ENCODE measurements at places on chromosomes 2 and 18.

DNA sequence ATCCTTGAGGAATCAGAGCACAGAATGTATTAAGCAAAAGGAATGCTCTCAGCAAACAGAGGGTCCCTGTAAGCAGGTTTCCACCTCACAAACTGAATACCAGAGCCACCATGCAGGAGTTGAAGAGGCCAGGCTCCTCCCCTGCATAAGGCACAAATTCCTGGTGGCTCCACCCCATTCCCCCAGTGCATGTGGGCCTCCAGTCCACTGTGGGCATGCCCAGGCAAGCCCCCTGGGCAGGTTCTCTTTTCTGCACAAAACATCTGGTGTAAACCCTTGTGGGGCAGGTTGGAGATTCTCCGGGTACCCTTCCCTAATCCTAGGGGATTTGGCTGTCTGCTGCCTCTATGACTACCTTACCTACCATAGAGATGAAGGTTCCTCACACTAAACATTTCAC is 166.5 kb downstream of the PTPRM start:
- no peaks in the 10 kb centered on the region for H3K27me3 ChIP-seq
- no peak overlapping the region for H3K27ac ChIP-seq
- no peaks in the 10 kb centered on the region for H3K4me1 ChIP-seq
- H3K4me3 ChIP-seq: no peak overlapping the region

GRCh38 chr2:182715121-182715891 is 751 bp upstream of the DNAJC10 start:
- peak overlapping the region; percentile 99 for H3K4me3 ChIP-seq
- H3K27me3 ChIP-seq: no peaks in the 10 kb centered on the region
- peaks cover 36% of the 10 kb centered on the region for H3K4me1 ChIP-seq
- peaks cover 5% of the 10 kb centered on the region for H3K36me3 ChIP-seq

GRCh38 chr2:567865-568638 is 109.2 kb downstream of the TMEM18 start:
- H3K4me1 ChIP-seq: peaks cover 7% of the 10 kb centered on the region
- H3K36me3 ChIP-seq: no peaks in the 10 kb centered on the region
- peak overlapping the region; percentile 55 for H3K27ac ChIP-seq
- H3K27me3 ChIP-seq: peaks cover 89% of the 10 kb centered on the region
- peak overlapping the region; percentile 49 for H3K4me3 ChIP-seq
- no peak for DNase-seq

DNA sequence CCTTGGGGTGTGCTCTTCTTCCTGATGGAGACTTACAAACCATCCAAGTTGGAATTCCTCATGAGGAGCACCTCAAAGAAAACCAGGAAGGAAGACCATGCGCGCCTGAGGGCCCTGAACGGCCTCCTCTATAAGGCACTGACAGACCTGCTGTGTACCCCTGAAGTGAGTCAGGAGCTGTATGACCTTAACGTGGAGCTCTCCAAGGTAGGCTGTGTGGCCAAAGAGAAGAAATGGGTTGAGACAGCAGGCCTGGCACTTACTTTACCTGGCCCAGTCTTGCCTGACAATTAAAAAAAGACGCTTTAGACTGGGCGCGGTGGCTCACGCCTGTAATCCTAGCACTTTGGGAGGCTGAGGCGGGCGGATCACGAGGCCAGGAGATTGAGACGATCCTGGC is 3.1 kb downstream of the RBFA start:
- DNase-seq: no peak
- H3K4me1 ChIP-seq: peaks cover 9% of the 10 kb centered on the region
- no peaks in the 10 kb centered on the region for H3K27me3 ChIP-seq
- H3K27ac ChIP-seq: no peak overlapping the region

- H3K4me1 ChIP-seq: peaks cover 6% of the 10 kb centered on the region
- no peak overlapping the region for H3K4me3 ChIP-seq
- DNase-seq: no peak
- H3K27ac ChIP-seq: no peak overlapping the region
Observed at GRCh38 chr2:96489663-96490062, 15.5 kb downstream of the NEURL3 start.

- H3K4me1 ChIP-seq: peaks cover 14% of the 10 kb centered on the region
- no peak overlapping the region for H3K27ac ChIP-seq
- H3K36me3 ChIP-seq: no peaks in the 10 kb centered on the region
Observed at GRCh38 chr18:45066210-45066609, 385.5 kb downstream of the SETBP1 start.

- no peaks in the 10 kb centered on the region for H3K4me1 ChIP-seq
- no peaks in the 10 kb centered on the region for H3K27me3 ChIP-seq
- no peaks in the 10 kb centered on the region for H3K36me3 ChIP-seq
Observed at GRCh38 chr2:8720741-8721140, 38.9 kb downstream of the ID2 start.

DNA sequence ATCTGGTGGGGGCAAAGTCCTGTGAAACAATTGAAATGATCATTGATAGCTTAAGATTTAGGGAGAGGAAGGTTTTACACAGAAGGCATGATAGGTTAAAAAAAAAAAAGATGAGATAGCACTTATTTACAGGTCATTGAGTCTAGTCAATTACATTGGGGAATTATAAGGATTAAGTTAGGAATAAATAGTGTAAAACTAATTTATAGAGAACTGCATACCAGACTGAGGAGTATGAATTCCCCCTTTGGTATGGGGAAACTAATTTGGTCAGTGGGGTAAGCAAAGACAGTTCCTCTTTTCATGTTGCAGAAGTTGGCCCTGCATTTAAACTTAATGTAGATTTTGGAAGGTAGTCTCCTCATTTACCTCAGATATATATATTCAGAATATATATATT is 10.8 kb downstream of the GLS start:
- no peaks in the 10 kb centered on the region for H3K36me3 ChIP-seq
- peaks cover 63% of the 10 kb centered on the region for H3K4me1 ChIP-seq
- H3K27ac ChIP-seq: no peak overlapping the region
- no peak for DNase-seq
- no peaks in the 10 kb centered on the region for H3K27me3 ChIP-seq

GRCh38 chr2:228105526-228106250 is 75.8 kb downstream of the SPHKAP start:
- no peaks in the 10 kb centered on the region for H3K36me3 ChIP-seq
- DNase-seq: no peak
- no peak overlapping the region for H3K27ac ChIP-seq
- H3K27me3 ChIP-seq: no peaks in the 10 kb centered on the region
- H3K4me3 ChIP-seq: no peak overlapping the region

- no peak overlapping the region for H3K4me3 ChIP-seq
- DNase-seq: no peak
- H3K4me1 ChIP-seq: no peaks in the 10 kb centered on the region
- H3K27me3 ChIP-seq: no peaks in the 10 kb centered on the region
Observed at GRCh38 chr2:147150241-147150635, 694.6 kb upstream of the ACVR2A start.

GRCh38 chr2:68943581-68944568 is 8.8 kb downstream of the GKN2 start:
- H3K4me1 ChIP-seq: no peaks in the 10 kb centered on the region
- H3K36me3 ChIP-seq: no peaks in the 10 kb centered on the region
- no peak overlapping the region for H3K4me3 ChIP-seq
- H3K27me3 ChIP-seq: no peaks in the 10 kb centered on the region
- no peak for DNase-seq

DNA sequence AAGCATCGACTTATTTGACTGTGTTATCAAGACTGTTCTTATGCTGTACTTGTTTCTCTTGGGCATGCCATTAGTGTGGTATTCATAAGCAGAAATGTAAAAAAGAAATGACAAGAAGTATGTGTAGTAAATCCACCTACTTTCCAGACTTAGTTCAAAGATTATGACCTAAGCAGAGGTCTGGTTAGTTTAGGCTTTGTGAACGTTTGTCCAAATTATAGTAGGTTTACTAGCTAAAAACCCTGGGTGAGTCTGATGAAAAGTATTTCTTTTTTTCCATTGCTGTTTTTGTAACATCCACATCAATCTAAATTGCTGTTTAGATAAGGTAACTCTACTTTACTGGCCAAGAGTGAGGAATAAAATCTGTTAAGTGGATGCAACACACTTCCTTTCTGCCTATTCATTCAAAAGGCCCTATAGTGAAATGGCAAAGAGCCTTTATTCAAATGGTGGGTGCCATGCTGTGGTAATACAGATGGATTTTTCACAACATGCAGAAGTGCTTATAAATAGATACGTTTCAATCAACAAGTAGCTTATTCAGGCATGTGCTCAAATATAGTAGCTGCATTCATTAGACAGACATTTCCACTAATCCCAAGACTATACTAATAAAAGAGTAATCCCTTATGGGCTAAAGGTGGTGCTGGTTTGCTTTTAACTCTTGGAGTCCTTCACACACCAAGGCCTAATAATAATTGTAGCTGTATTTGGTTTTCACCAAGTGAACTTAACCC is 122.5 kb upstream of the LTBP1 start:
- H3K4me3 ChIP-seq: no peak overlapping the region
- H3K4me1 ChIP-seq: peaks cover 11% of the 10 kb centered on the region
- H3K36me3 ChIP-seq: peaks cover 15% of the 10 kb centered on the region
- H3K27me3 ChIP-seq: no peaks in the 10 kb centered on the region
- no peak for DNase-seq

- no peak overlapping the region for H3K4me3 ChIP-seq
- H3K27me3 ChIP-seq: no peaks in the 10 kb centered on the region
- H3K4me1 ChIP-seq: no peaks in the 10 kb centered on the region
- no peak for DNase-seq
Observed at GRCh38 chr2:11235583-11235982, 80.3 kb downstream of the SLC66A3 start.

- DNase-seq: no peak
- no peak overlapping the region for H3K4me3 ChIP-seq
- H3K4me1 ChIP-seq: peaks cover 46% of the 10 kb centered on the region
- no peak overlapping the region for H3K27ac ChIP-seq
- H3K36me3 ChIP-seq: no peaks in the 10 kb centered on the region
Observed at GRCh38 chr2:233414777-233415570, 60.7 kb downstream of the DGKD start.

DNA sequence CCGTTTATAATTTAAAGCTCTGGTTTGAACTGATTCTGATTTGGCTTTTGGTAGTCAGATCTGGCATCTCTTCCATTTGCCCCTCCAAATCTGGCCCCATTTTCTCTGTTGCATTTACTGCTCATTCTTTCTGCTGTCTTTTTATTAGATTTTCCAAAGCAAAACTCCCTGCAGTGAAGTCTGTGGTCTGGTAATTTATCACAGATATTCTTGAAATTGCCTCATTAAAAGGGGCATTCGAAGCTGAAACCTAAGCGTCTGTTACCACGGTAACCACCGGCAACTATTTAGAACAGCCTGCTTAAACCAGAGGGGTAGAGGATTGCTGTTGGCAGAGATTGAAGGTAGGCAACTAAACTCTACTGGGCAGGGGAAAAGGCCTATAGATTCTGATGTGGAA is 111.5 kb upstream of the UPP2 start:
- no peaks in the 10 kb centered on the region for H3K4me1 ChIP-seq
- no peak overlapping the region for H3K27ac ChIP-seq
- no peak for DNase-seq
- no peaks in the 10 kb centered on the region for H3K27me3 ChIP-seq
- H3K36me3 ChIP-seq: no peaks in the 10 kb centered on the region
- no peak overlapping the region for H3K4me3 ChIP-seq

GRCh38 chr2:24613154-24613814 is 122.2 kb downstream of the NCOA1 start:
- H3K4me3 ChIP-seq: no peak overlapping the region
- no peak overlapping the region for H3K27ac ChIP-seq
- no peaks in the 10 kb centered on the region for H3K36me3 ChIP-seq
- DNase-seq: no peak

- no peak overlapping the region for H3K27ac ChIP-seq
- peaks cover 6% of the 10 kb centered on the region for H3K4me1 ChIP-seq
- H3K36me3 ChIP-seq: no peaks in the 10 kb centered on the region
Observed at GRCh38 chr2:171267855-171268629, 107.3 kb upstream of the TLK1 start.

DNA sequence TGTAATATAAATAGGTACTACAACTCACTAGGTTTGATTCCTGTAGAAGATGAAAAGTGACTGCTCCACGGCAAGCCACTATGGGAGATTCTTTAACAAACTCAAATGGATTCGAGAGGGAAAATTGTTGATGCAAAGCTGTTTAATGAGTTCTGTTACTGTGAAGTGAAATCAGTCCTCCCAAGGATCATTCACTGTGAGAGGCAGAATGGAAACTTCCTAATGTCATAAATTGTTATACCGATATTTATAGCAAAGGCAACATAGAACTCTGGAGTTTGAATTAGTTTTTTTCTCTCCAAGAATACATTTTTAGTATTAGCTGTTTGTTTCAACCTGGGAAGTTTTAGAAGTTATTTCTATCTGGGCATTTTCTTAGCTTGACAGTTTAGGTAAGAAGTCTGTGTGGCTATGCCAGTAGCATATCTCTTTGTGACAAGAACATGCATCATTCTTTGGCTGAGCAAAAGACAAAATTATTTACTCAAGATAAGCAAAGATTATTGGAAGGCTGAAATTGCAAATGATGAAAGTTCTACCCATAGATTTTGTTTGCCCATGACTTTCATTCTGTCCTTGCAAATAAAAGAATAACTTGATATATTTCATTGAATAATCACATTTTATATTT is 979.7 kb downstream of the DPP10 start:
- H3K4me3 ChIP-seq: no peak overlapping the region
- H3K27ac ChIP-seq: no peak overlapping the region
- DNase-seq: no peak
- H3K36me3 ChIP-seq: no peaks in the 10 kb centered on the region
- H3K27me3 ChIP-seq: no peaks in the 10 kb centered on the region
- H3K4me1 ChIP-seq: no peaks in the 10 kb centered on the region

DNA sequence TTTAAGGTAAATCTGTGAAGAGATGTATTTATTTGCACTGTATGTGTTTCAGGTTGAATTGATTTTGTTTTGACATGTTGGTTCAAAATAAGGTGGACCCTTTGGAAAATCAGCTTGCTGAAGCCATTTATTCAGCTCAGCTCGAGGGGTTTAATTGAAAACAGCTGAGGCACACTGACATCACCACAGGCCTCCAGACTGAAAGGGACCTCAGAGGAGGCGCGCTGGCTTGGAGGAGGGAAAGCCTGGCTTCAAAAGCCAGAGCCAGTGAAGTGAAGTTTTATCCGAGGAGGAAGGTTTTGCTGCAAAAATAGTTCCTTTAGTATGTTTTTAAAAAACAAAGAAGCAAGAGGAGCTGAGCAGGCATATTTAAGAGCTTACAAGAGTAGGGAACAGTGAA is 26.9 kb upstream of the DNMT3A start:
- H3K27ac ChIP-seq: no peak overlapping the region
- no peak overlapping the region for H3K4me3 ChIP-seq
- DNase-seq: no peak
- peaks cover 8% of the 10 kb centered on the region for H3K4me1 ChIP-seq
- H3K27me3 ChIP-seq: no peaks in the 10 kb centered on the region

- H3K36me3 ChIP-seq: no peaks in the 10 kb centered on the region
- no peak overlapping the region for H3K27ac ChIP-seq
- H3K27me3 ChIP-seq: no peaks in the 10 kb centered on the region
- no peaks in the 10 kb centered on the region for H3K4me1 ChIP-seq
- DNase-seq: no peak
Observed at GRCh38 chr2:178674122-178674521, 133.1 kb downstream of the TTN start.

Measured in esophagus squamous epithelium (tissue), 5 donors.